LHCN-M2 (cell line): ENCODE measurements at places on chromosomes 11 and 22. TPM values are rescaled to one million over a fixed set of nuclear protein-coding genes. Genes with fewer than 3 reads are reported as not detected.
A peak's percentile ranks its signal among the peaks of the same experiment; 100 is the strongest.

- peak; percentile 60 for DNase-seq
These were observed 1.9 kb downstream of the PIWIL3 start for GRCh38 chr22:24772493-24773220.

DNA sequence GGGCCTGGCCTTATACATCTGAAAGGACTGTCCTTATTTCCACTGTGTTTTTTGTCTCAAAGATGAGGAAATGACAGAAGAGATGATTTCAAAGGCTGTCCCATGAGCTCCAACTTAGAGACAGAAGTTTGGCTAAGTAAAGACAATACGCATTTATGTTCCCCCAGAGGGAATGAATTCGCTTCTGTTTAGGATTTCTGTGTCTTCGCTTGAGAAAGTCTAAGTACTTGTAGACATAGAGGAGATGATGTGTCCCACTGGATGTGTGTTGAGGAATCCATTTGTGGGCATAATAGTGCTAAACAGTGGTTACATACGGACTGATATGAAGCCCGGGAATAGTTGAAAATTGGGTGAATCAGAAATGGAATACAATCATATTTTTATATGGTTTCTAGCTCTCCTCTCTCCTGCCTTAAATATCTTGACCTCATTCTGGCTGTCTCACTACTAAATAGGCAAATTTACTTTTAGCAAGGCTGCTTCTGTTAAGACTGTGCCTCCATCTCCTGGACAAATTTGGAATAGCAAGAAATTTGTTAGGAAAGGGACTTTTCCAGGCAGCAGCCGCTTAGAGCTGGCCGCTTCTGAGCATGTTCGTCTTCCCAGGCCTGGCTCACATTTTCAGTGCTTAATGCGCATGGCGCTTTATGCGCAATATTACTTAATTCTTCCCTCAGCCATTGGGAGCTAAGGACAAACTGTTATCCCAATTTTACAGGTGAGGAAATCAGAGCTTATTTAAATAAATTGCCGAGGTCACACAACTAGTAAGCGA lies 1.9 kb upstream of the PEX26 start:
- peak; percentile 86 for DNase-seq

GRCh38 chr11:45741032-45741431 lies 63.9 kb upstream of the SLC35C1 start:
- DNase-seq, result no peak

GRCh38 chr11:58493676-58494075 lies 14.2 kb downstream of the OR5B21 start:
- peak; percentile 54 for DNase-seq

DNA sequence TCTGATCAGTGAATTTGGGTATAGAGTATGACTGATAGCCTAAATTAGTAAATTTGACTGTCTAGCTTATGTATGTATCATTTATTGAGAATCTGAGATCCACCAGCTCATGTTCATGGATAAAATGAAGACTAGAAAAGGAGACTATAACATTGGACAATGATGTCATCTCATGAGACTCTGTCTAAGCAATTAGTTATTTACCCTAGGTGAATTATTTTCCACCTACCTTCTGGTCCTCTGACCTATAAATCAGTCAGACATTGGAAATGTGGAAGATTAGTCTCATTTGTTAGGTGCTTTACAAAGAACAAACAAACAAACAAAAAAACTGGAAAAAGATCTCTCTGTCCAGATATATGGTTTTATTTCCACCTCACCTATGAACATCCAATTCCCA lies 38.7 kb upstream of the CALCA start:
- no peak for DNase-seq

DNA sequence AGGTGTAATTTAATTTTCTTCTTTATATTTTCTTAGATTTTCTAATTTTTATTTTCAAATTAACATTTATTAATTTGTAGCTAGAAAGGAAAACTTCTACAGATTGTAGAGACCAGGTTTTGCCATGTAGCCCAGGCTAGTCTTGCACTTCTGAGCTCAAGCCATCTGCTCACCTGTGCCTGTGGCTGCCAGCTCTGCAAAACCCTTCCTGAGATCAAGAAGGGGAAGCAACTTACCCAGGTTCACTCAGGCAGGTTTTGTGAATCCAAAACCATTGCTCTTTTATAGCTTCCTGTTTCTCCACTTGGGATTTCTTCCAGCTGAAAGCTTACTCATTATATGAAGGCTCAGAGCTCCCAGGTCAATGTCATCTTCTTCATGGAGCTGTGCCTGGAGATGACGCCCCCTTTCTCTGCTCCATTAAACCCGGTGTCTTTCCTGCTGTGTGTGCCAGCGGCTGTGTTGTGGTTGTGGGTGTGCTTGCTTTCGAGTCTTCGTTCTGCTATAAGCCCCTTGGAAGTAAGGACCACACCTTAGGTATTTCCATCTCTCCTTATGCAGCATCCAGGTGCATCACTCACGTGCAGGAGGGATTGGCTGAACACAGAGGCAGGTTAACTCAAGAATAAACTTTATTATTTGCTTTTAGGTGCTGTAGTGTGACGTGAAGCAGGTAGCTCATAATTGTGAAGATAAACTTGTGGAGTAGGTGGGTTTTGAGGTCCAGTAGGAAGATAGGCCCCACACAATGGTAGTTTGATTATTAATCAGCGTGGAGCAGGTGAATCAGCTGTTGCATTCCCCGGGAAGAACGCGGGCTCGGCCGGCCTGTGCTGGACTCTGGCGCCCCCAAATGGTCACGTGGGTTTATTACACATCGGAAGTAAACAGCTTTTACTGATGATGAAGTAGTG lies 42.2 kb upstream of the INCENP start:
- DNase-seq, result peak; percentile 57

- DNase-seq, result no peak
These were observed 176.5 kb upstream of the UBASH3B start for GRCh38 chr11:122478986-122479385.

DNA sequence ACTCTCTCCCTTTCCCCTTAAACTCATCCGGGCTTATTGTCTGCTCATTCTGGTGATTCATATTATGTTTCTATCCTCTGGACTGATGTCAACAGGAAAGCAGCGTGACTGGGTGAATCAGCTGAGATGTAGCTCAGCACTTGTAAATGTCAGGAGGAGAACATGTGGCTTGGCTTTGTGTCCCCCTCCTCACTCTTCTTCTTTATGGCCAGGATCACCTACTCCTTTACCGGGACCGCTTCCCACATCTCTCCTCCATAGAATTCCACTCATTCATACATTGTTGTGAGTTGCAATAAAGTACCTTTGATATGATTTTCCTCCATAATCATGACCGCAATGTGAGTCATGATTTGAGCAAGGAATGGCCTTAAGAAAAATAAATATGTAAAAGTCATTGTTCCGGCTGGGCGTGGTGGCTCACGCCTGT lies 15.8 kb upstream of the SYN3 start:
- peak; percentile 1 for DNase-seq

GRCh38 chr11:60910281-60910687 lies 3.7 kb upstream of the TMEM109 start:
- DNase-seq, result no peak

- DNase-seq, result peak; percentile 87
These were observed 51.0 kb downstream of the MTNR1B start for GRCh38 chr11:93020248-93021046.

GRCh38 chr11:2998073-2998850 lies 6.1 kb upstream of the NAP1L4 start:
- no peak for DNase-seq

- DNase-seq, result no peak
These were observed 36.0 kb upstream of the MYH9 start for GRCh38 chr22:36423461-36424404.

DNA sequence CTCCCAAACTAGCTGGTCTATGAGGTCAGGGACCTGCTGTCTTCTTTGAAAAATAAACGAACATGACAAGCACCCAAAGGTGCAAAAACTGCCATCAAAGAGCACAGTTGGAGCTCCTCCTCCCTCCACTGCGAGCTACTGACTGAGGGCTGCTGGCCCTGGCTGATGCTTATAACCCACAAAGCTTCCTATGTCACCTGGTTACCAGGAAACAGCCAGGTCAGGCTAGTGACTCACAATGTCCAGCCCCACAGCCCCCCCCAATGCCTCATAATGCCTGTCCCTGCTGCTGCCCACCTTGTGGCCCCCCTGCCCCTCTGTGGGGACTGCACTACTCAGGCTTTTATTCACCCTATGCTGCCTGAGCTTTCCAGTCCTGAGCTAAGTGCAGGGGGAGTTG lies at the start of gene DRICH1:
Gene DRICH1 (minus strand): TSS at position 144 of the 400 bp plus-strand sequence. CDS start 298 bp downstream, outside the sequence.
- no peak for DNase-seq

GRCh38 chr22:24302591-24302990 lies 32.0 kb downstream of the SPECC1L start:
- no peak for DNase-seq

DNA sequence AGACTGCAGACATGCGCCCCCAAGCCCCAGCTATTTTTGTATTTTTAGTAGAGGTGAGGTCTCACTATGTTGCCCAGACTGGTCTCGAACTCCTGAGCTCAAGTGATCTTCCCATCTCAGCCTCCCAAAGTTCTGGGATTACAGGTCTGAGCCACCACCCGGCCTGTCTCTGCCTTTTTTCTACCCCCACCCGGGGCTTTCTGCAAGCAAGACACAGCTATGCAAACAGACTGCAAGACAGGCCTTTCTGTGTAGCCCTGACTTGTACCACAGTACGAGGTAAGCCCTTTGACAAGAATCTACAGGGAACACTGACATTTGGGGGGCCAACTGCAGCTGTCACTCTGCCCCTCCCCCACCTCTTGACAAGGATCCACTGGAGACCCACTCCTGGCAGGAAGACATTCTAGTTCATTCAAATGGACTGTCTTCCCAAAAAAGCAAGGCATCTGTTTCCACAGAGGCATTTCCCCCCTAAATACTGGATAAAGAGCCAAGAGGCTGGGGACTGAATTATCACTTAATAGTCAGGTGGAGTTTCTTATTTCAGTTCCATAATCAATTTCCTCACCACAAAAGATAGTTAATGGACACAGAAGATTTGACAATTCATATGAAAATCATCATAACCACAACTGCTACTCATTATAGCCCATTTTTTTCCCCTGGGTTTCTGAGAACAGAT lies 118.2 kb downstream of the ABTB2 start:
- DNase-seq, result no peak

DNA sequence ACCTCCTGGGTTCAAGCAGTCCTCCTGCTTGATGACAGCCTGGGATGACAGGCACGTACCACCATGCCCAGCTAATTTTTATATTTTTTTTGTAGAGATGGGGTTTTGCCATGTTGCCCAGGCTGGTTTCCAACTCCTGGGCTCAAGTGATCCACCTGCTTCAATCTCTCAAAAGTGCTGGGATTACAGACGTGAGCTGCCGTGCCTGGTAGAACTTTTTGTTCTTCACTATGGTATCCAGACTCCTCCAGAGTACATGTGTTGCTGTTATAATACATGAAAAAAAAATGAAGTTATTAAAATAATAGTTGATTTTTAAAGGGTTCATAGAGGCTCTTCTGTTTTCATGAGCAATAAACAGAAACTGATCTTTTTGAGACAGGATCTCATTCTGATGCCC lies 29.6 kb downstream of the ZNF143 start:
- peak; percentile 77 for DNase-seq

- peak; percentile 79 for DNase-seq
These were observed 44.5 kb downstream of the NECTIN1 start for GRCh38 chr11:119684361-119685110.

DNA sequence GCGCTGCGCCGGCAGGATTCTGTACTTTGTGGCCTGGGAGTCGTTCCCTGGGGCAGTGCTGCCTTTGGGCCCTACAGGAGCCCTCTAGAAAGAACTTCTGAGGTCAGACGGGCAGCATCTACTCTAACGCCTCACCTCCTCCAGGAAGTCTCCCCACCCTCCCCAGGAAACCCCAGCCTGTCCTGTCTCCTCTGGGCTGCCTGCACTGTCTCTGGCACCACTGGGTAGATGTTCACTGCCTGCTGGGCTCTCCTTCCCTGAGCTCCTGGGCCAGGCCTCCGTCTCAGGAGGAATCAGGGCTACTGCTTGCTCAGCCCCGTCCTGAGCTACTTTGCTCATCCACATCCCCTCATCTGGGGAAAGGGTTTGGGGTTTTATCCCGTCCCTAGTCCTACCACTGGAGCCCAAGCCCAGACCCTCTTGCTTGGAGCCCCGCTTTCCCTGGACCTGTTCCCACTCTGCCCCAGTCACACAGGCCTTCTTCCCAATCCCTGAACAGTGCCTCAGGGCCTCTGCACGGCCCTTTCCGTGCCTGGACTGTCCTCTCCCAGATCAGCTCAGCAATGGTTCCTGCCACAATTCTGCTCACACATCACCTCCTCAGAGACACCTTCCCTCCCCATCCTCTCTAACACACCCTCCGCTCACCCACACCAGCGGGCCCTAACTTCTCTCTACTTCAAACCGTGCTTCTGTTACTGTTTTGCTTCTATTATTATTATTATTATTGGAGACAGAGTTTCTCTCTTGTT lies 11.3 kb upstream of the TREH start:
- no peak for DNase-seq

- DNase-seq, result peak; percentile 21
These were observed 23.6 kb downstream of the DUSP8 start for GRCh38 chr11:1548221-1549070.

- no peak for DNase-seq
These were observed 41.3 kb downstream of the NARS2 start for GRCh38 chr11:78533399-78533798.

DNA sequence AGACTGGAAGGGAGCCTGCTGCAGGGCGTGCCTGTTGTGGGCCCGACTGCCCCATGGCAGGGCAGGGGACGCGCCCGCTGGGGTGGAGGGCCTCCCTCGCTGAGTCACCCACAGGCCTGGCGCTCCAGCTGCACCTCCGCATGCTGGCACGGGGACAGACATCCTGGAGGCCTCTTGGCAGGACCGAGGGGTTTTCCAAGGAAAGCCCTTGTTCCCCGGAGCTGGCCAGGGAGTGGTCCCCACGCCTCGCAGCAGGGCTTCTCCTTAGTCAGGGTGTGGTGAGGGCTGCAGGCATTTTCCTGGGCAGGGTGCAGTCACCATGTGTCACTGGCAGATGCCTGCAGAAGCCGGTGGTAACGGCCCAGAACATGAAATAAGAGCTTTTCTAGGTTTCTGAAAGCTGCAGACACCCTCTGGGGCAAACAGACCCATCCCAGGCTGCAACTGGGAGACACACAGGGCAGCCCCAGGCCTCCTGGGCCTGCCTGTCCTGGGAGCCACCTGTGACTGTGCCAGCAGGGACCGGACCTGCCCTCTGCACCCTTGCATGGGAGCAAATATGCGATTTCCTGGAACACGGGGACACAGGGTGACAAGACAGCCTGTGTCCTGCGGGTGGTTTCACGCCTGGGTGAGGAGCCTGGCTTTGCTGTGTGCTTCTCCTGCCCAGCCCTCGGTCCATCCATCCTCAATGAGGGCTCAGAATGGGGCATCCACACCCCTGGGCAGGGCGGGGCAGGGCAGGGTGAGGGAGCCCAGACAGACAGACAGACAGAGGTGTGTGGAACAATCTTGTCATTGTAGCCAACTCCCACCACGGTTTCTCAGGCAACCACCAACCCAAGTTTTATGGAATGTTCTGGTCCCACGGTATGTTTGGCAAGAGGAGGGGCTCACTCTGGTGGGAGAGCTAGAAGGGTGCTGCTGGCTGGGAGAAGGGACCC lies 43.2 kb upstream of the FADD start:
- DNase-seq, result peak; percentile 41

The SAA4 gene
- total RNA-seq, result not detected in 2 replicates

The MAP6 gene
- under 0.01 TPM in 1 of 2 replicates, not detected in the other for total RNA-seq

The CLTCL1 gene
- 14.4 and 17.7 TPM in 2 replicates for total RNA-seq

The LRP5 gene
- total RNA-seq, result 12.4 and 17.2 TPM in 2 replicates

The KIRREL3 gene
- 2.1 and 2.8 TPM in 2 replicates for total RNA-seq

The ARHGAP8 gene
- not detected in 2 replicates for total RNA-seq

The LMNTD2 gene
- 0.46 and 1.3 TPM in 2 replicates for total RNA-seq

The ARL14EP gene
- total RNA-seq, result 23.7 and 26.3 TPM in 2 replicates

The YPEL4 gene
- total RNA-seq, result 0.32 and 0.46 TPM in 2 replicates
